ENCODE measurements at places on chromosomes 6 and 20.

DNA sequence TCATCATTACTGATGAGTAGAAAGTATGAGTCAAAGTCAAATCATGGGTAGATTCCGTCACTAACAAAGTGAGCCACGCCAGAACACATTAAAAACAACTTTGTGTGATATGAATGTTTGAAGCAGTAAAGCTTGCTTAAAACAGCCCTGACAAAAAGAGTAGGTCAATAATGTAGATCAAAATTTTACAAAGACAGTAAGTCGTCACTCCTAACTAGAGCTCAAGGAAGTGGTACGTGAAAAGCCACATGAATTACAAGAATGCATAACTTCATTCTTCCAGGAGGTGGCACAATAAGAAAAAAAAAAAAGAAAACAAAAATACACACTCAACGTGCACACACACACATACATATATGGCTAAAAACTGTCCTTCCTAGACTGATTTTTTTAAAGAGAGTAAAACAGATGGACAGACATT, 69.9 kb downstream of the HACE1 start:
- no peak for DNase-seq

DNA sequence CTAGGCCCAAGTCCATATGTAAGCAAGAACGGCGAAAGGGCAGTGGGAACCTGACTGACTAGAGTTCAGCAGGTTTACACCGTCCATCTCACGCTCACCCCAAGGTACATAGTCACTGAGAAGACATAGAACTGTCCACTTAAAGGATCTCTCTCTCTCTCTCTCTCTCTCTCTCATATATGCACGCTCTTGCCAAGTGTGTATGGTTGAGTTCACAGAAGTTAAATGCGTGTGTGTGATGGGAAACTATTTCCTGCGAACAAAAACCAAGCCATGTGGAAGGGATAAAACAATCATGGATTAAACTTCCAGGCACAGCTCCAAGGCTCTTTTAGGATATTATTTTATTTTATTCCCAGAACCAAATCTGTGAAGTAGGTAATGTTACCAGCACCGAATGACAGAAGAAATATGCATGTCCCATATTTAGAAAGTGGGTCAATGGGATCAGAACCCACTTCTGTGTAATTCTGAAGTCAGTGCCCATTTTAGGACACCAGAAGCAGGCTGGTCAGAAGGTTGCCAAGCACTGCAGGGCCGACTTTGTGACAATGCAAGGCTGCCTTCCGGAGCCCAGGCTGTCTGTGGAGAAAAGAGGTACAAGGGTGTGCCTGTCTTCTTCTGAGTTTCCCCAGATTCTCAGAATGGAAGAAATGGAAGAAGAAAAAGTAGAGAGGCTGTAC, 49.2 kb upstream of the MAP7 start:
- DNase-seq = no peak

DNA sequence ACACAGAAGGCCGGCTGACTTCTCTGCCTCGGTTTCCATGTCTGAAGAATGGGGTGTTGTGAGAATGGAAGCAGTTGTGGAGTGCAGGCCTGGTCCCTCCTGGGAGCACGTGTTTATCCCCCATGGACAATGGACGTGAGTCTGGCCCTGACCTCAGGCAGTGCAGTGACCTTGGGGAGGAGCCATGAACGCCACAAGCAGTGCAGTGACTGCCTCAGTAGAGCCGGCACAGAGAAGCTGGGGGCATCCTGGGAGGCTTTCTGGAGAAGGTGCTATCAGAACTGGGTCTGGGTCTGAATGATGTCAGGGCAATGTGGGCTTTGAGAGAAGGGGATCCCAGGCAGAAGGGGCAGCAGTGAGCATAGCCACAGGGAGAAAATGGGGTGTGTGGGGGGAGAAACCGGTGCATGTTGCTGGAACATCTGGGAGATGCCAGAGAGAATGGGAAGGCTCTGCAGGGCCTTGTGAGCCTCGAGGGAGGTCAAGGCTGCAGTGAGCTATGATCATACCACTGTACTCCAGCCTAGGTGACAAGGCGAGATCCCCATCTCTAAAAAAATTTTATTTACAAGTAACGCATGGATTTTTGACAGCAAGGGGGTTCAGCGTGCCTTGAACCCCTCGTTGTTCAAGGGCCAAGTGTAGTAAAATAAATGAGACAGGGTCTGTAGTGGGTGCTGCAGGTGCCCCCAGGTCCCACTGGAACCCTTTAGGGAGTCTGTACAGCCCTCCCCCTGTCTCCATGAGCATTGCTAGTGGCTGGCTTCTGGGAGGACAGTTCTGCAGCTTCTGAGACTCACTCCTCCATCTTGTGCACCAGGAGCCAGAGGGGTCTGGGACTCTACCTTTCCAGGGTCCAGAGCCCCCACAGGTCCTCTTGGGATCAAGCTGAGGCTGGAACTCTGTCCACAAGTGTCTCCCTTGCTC, 27.0 kb upstream of the ZBP1 start:
- no peak for DNase-seq

- peak; percentile 7 for DNase-seq
Observed at GRCh38 chr6:162621246-162621645, 106.3 kb downstream of the PRKN start.

DNA sequence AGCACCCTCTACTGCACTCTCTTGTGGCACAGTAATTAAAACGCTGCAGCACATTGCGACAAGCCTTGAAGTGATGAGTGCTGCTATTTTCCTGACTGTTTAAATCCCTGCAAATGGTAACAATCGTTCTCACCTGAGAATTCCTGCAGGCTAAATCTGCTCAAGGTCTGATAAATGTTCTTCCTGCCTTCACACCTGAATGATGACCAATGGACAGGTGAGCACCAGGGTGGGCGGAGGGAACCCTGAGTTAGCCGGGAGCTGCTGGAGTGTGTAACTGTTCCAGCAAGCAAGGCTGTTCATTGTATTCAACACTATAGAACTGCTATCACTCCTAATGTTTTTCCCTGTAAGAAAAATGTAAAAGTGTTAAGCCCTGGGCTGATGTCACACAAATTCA, 4.0 kb downstream of the DACT2 start:
- no peak for DNase-seq

- no peak for DNase-seq
Observed at GRCh38 chr20:47428164-47428563, 71.7 kb upstream of the ZMYND8 start.

DNA sequence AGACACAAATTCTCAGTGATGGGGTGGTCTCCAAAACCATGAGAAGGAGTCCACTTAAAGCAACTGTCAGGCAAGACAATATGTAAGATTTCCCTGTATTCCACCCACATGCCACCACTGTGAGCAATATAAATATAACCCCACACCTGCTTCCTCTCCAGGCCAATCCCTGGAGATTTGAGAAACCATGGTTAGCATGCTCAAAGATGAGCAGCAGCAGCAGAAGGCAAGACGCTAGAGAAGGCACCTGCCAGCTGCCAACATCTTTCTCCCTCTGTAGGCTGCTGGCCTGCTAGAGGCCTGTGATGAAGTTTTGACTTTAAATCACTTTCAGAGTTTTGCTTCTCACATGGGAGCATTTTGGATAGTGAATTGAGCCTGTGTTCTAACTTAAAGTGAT, 7.9 kb upstream of the SOD2 start:
- DNase-seq = no peak

- no peak for DNase-seq
Observed at GRCh38 chr20:39309458-39309857, 347.3 kb downstream of the DHX35 start.

- no peak for DNase-seq
Observed at GRCh38 chr20:10067321-10067720, 32.5 kb downstream of the ANKEF1 start.
